ENCODE measurements at places on chromosomes 11 and 22.

GRCh38 chr22:23278883-23279675 lies 98.8 kb downstream of the BCR start:
- no peak for DNase-seq

DNA sequence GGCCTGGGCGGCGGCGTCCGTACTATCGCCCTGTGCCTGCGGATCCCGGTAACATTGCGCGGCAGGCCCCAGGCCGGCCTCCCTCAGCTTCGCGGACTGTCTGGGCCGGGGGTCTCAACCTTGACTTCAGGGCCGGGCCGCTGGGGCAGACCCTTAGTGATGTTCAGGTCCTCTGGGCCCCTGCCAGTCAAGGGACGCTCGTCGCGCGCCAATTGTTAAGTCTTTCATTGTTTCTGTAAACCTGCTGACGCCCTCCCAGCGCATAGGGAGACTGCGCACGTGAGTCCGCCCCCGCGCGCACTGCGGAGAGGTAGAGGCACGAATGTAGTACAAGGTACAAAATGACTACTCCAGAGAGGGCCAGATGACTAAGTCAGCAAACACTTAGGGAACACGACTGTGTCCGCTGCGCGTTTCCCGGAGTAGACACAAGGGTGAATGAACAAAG lies 451 bp upstream of the HDHD5 start:
- DNase-seq, result peak; percentile 20

DNA sequence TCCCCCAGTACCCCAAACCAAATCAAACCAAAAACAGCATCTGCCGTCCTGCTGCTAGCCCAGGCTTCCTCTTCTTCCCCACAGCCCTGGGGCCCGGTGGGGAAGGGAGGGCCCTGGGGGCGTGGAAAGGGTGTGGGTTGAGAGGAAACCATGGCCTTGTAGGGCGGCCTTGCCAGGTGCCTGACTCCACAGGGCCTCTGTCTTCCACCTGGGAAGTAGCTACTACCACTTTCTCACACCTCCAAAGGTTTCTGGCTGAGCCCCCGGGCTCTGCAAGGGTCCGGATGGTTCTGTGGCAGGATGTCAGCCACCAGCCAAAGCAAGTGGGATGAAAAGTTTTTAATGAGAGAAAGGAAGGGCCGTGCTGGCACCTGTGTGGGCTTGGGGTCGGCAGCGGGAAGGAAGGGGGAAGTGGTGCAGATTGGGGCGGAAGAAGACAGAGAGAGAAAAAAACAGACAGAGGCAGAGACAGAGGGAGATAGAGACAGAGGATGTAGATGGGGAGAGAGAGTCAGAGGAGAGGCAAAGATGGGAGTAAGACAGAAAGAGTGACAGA lies 10.5 kb downstream of the TPST2 start:
- DNase-seq, result no peak

DNA sequence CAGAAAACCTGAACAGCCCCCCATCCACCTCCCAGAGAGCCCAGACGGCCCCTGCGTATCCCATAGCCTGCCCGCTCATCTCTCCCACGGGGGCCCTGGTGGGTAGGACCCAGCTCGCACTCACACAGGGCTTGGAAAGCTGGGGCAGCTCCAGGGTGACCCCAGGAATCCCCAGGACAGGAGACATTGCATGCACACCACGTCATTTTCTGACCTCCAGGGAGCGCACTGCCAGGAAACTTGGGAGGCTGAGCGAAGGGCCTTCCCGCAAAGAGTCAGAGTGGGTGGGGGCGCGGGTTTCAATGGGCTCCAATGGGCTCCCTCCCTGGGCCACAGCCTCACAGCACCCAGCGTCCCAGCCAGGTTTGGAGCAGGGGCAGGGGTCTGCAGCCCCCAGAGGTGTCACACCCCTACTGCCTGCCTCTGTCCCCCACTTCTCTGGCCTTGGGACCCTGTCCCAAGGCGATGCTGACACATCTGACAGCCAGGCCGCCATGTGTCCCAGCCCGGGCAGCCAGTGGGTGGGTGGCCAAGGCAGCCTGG lies 8.2 kb upstream of the SYT8 start:
- DNase-seq, result no peak

GRCh38 chr11:31643857-31644256 lies 134.3 kb downstream of the ELP4 start:
- no peak for DNase-seq

- no peak for DNase-seq
Observed at GRCh38 chr11:107293677-107294344, 163.8 kb downstream of the CWF19L2 start.

GRCh38 chr11:9344061-9344680 lies 29.8 kb upstream of the TMEM41B start:
- no peak for DNase-seq

GRCh38 chr11:73298233-73298632 lies 9.8 kb upstream of the ARHGEF17 start:
- no peak for DNase-seq

- DNase-seq, result no peak
Observed at GRCh38 chr22:45510376-45511232, 7.9 kb downstream of the FBLN1 start.

GRCh38 chr11:2290351-2290841 lies 11.3 kb downstream of the C11orf21 start:
- no peak for DNase-seq

DNA sequence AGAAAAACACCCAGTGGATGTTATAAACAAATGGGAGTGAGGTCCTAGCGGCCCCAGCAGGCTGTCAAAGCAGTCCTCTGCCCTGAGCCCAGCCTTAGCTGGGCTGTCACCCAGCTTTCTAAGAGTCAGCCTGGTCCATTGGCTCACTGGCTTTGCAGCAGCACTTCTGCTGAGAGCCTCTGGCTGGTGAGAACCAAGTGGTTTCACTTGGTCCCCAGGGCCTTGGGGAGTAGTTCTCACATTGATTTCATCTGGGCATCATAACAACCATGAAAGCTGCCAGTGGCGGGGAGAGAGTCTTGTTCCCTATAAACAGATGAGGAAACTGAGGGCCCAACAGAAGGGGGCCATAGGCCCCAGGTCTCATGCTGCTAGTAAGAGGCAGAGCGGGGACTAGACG lies 11.4 kb downstream of the SEC14L6 start:
- DNase-seq, result no peak

DNA sequence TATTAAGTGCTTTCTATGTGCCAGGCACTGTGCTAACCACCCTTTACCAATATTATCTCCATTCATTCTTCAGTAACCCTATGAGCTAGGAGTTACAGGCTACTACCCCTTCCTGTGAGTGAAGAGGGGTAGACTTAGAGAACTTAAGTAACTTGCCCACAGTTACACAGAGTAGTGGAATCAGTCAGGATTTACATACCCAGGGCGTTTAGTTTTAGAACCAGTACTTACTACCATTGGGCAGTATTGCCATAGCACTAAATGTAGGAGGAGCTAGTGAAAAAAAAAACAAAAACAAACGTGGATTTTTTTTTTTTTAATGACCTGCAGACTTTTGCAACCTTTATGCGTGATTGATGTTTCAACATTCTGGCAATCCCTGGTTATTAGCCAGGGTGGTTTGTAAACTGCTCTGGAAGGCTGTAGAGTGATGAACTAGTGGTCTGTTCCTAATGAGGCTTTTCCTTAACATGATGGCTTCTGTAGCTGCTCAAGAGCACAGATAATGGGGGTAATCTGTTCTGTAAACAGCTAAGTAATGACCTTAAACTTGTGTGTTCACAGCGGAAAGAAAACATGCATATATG lies 11.4 kb downstream of the TBCEL start:
- DNase-seq, result no peak

DNA sequence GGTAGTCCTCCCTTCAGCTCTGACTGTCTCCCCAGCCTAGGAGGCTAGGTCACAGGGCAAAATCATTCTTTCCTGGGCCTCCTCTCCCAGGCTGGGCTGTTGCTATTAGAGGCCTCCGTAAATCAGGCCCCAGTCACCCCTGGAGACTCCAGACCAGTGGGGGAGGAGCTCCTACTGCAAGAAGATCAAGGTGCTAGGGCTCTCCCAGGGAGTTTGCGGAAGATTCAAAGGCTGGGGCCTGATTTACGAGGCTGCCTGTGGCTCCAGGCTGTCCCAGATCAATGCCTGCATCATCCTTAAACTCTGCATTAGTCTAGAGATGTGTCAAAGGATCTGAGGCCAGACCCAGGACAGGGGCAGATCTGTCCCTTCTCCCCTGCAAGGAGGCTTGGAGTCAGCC lies 346.2 kb downstream of the TENM4 start:
- peak; percentile 51 for DNase-seq

DNA sequence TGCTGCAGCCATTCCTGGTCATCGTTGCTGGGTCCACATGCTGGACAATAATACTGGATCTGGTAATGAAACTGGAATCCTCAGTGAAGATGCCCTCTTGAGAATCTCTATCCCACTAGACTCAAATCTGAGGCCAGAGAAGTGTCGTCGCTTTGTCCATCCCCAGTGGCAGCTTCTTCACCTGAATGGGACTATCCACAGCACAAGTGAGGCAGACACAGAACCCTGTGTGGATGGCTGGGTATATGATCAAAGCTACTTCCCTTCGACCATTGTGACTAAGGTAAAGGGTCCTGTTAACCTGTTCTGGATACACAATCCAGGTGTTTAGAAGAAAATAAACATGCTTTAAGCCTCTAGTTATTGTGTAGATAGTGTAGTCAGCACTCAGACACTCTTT lies 46.9 kb upstream of the SLC22A25 start:
- no peak for DNase-seq

DNA sequence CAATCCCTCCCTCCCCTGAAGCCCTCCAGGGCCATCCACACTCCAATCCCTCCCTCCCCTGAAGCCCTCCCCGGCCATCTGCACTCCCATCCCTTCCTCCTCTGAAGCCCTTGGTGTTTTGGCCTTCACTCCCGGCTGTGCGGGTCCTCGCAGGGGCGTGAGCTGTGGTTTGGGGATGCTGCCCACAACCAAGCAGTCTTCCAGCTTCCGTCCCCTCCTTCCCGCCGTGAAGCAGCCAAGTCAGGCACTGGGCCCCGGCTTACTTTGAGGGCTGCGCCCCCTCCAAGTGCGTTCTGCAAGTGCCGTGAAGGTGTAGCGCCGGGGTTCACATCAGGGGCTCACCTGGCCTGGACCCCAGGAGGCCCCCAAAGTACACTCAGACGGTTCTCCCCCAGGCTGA lies 335.9 kb downstream of the BRD1 start:
- DNase-seq, result no peak

DNA sequence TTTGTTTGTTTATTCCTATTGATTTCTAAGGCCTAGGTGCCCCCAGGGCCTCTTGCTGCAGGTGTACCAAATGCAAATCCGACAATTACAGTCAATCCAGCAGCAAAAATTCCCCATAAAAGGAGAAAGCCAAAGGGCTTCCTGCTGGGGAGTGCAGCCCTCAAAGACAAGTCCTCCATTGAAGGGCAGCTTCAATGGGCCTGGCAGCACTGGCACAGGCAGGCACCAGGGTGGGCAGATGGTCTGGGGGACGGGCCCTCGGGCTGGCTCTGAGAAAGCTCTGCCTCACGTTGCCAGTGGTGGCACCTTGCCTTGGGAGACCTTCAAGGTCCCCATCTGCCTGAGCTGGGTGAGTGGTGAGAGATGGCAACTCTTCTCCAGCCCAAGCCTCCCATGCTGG lies 128.0 kb downstream of the DSCAML1 start:
- no peak for DNase-seq

GRCh38 chr22:36339171-36340065 lies 48.3 kb downstream of the MYH9 start:
- no peak for DNase-seq

DNA sequence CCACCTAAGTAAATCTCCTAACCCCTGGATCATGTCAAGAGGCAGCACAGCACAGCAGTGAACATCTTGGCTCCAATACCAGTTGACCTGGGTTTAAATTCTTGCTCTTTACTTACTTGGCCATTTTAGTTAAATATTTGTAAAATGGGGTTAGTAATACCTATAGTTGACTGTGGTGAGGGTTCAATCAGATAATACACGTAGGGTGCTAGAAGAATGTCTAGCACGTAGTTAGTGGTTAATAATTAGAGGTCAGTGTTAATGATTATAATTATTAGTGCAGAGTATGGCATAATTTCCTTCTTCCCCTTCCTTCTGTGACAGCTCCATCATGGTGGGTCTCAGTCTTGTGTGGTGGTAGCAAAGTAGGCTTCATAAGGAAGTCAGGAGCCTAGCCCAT lies 520.8 kb downstream of the INSC start:
- DNase-seq, result no peak

DNA sequence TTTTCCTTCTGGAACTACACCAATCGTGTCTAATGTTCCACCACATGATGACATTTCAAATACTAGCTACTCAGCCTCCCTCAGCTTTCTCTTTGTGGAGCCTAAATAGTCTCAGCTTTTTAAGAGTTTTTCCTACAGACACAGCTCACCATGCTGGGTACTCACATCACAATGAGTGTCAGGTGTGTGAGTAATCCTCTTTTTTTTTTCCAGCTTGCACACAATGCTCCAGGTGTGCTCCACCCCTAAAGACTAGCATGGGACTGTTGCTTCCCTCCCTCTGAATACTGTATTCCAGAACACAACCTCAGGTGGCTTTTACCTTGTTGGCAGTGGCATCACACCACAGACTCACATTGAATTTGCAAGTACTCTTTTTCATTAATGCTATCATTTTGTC lies 11.7 kb downstream of the BTG4 start:
- DNase-seq, result no peak
